ENCODE measurements at places on chromosomes 2 and 18.
A peak's percentile ranks its signal among the peaks of the same experiment; 100 is the strongest.

DNA sequence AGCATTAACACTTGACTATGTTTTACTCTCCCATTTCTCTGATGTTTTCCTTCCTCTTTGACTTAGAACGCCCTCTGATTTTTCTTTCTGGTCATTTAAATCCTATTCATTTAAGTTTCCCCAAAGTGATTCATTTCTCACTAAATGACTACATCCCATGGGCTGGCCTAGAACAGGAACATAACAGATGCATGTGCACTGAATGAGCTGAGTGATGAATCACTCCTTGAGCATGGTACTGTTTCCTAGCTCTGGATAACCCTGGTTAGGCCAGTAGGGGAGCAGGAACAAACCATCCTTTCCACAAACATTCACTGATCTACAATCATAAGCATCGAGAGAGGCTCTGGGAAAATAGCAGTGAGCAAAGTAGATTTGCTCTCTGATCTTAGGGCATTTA is 221.9 kb upstream of the SETBP1 start:
- DNase-seq, result no peak

DNA sequence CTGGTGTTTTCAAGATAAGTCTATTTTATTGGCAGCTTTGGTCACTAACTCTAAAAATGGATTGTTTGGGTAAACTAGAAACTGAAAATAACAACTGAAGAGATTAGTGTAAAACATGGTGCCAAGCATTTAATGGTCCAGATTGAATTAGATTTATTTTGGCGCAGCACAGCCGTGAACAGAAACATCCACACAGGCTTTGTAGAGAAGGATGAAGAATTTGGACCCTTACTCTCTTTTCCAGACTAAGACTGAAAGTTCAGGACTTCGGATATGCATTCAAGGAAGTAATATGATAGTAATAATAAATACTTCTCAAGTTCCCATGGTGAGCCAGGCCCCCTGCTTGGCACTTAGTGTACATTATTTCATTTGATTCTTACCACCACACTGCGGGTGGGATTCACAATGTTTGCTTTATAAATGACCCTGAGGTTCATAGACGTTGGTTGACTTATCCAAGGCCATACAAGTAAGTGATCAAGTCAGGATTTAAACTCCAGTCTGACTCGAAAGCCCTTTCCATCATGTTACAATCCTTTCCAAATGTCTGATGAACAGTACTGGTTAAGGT is 54.2 kb upstream of the ITGB6 start:
- no peak for DNase-seq

- DNase-seq, result no peak
Measured at GRCh38 chr2:215680605-215681598, 245.0 kb upstream of the FN1 start.

DNA sequence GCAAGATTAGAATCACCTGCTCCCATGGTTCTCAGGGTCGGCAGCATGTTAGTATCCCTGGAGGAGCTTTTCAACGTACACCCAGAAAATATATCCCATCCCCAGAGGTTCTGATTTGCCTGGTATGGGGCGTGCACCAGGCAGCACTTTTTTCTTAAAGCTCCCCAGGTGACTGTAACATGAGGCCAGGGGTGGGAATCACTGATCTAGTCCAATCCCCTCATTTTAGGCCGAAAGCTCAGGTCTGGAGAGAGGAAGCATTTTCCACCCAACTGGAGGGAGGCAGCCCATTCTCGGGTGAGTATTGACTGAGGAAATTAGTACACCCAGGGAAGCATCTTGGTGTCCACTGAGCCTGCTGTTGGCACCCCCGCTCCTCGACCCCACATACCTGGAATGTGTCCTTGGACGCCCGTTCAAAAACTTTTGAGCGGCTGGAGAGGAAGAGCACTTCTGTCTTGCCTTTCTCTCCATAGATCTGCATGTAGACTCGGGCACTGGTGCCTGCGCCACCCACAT is 94.3 kb downstream of the LOXHD1 start:
- no peak for DNase-seq

GRCh38 chr18:79067611-79068010 is 1.6 kb upstream of the ATP9B start:
- no peak for DNase-seq

- no peak for DNase-seq
Measured at GRCh38 chr2:10839813-10840212, 27.2 kb upstream of the PDIA6 start.

- DNase-seq, result no peak
Measured at GRCh38 chr2:200443916-200444315, 66.0 kb downstream of the KCTD18 start.

DNA sequence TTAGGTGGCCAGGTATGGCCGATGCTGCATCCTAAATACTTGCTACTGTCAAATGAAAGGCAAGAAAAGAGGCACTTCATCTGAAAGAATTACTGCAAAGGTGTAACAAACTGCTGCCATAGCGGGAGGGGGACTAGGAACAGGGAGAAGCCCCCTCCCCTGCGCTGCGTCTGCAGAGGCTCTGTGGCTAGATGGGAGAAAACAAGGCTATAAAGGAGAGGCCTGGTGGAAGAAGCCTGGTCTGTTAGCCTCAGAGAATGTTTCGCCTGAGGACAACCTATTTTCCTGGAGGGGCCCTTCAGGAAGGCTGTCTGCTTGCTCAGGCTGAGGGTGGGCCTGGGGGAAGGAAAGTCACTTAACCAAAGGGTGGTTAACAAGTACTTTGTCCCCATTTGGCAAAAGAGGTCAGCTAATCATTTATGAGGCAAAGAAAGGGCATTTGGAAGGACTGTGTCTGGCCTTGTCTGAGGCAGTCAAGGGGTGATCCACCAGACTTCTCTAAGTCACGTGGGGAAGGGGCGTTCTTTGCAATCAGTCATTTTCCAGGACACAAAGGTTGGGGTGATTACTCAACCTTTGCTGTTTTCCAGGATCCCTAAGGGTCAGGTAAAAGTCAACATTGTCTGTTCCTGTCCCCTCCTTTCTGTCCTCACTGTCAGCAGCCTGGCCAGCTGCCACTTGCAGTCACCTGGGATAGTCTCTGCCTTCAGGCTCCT is 103.0 kb upstream of the TMEM200C start:
- DNase-seq, result no peak

DNA sequence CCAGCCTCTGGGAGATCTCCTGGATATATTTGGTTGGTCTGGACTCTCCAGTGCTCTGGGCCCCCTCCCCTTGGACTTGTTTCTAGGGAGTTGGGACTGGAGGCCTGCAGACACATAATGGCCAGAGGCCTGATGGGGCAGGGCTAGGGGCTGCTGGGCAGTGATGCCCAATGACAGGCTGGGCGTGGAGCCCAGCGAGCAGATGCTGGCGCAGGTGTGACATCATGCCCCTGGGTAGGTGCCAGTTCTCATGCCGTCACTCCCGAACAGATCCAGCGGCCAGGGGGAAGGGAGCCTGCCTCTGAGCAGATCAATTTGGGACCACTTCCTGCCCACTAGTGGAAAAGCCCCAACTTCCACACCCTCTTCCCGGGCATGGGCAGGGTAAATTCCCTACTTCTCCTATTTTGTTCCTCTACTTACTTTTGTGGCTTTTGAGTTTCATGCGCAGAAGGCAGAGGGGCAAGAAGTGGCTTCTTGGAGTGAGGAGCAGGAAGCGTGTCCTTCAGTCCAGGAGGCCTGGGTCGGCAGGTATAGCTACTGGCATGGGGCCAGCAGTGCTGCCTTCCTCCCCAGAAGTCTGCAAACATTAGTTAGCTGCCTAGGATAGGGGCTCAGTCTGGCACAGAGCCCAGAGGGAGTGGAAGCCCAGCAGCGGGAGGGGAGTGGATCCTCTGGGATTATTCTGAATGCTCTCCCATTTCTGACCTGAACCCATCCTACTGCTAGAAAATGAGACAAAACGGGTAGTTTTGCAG is 6.1 kb downstream of the MPV17 start:
- DNase-seq, result no peak

DNA sequence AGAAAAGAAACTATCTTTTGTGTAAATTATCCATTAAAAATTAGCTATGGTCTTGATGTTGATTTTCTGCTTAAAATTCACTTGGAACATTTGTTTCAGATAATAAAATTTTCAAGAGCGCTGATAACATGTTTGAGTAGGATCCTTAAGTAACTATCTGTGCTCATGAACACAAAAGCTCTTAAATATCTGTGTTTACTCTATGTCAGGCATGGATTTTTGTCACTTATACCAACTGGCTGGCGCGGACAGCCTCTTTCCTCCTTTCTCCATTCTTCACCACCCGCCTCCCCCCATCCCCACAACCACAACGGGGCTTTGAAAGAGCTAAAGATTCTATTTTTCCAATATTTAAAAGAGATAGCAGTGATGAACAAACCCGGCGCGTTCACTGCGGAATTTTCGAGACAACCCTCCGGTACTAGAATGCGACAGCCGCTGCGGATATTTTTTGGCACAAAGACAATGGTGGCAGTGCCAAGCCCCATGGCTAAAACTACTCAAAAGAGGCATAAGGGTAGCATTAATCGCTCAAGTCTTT is 181.5 kb downstream of the TCF4 start:
- peak; percentile 42 for DNase-seq

- no peak for DNase-seq
Measured at GRCh38 chr18:54192900-54193299, 31.6 kb downstream of the MBD2 start.

- no peak for DNase-seq
Measured at GRCh38 chr2:100606726-100607343, 44.0 kb downstream of the PDCL3 start.

GRCh38 chr18:49081511-49082155 is 130.9 kb upstream of the SMAD7 start:
- no peak for DNase-seq

- peak; percentile 69 for DNase-seq
Measured at GRCh38 chr2:197498937-197499593, 575 bp downstream of the HSPD1 start.

All from left hindlimb (tissue), 1 donor.